ENCODE measurements at places on chromosomes 5 and 9.

DNA sequence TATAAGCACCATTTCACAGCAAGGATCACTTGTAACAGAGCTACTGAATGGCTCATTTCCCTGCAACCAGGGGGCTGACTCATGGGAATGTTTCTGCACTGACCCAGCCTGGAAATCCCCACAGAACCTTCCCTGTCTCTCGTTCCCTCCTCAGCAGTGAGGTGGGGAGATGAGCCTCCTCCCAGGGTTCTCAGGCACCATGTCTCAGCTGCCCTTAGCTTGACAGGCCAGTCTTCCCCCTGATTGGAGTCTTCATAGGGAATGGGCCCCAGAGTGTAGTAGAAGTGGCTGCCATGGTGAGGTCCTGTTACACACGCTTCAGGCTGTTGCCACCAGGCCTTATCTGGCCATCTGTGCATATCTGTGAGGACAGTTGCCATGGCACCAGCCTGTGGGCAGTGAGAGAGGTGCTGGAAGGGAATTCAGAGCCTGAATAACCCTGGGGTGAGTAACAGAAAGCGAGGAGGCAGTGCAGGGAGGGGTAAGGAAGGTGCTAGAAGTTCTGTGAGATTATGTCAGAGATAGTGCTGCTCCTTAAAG is 324.4 kb downstream of the ENC1 start:
- DNase-seq = no peak

- DNase-seq = no peak
Observed at GRCh38 chr5:79507251-79508205, 6.4 kb downstream of the HOMER1 start.

DNA sequence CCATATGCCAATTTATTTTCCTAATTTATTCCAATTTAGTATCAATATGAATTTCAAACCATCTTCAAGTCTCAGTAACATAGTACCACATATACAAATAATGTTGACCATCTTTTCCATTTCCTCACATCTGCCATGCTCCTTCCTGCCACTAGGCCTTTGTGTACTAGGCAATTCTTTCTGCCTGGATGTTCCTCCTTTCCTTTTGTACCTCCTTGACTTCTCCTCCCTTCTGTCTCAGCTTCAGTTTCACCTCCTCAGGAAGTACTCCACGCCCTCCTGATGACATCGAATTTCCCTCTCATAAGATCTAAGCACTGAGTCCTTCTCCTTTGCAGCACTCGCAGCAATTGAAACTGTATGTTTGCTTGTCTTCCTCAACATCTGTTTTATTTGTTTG is 53.9 kb downstream of the MEF2C start:
- no peak for DNase-seq

- DNase-seq = peak; percentile 85
Observed at GRCh38 chr9:128863647-128864046, 18.1 kb downstream of the KYAT1 start.

DNA sequence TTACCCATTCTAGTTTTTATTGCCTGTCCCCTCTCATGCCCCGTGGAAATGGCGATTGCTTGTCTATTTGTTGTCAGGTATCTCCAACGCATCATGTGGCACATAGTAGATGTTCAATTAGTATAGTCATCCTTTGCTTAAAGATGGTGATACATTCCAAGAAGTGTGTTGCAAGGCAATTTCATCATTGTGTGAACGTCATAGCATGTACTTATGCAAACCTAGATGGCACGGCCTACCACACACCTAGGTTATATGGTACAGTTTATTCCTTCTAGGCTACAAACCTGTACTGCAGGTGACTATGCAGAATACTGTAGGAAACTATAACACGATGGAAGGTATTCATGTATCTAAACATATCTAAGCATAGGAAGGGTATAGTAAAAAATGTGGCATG is 163.9 kb upstream of the DAPK1 start:
- DNase-seq = no peak

GRCh38 chr5:168984135-168984675 is 316.7 kb downstream of the SLIT3 start:
- no peak for DNase-seq

DNA sequence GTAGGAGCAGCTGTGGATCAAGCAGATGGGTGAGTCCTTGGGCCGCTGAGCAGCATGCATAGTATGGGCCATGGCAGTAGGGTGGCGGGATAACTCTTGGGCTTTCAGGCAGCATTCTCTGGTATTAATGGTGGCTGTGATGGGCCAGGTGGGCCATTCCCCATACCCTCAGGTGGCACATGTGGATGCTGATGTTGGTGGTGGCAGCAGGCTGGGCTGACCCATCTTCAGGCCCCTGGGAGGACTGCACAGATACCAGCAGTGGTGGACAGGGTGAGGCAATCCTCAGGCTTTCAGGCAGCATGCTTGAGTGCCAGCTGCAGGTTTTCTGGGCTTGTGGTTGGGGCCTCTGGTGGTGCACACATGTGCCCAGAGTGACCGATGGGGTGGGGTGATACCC is 27.1 kb upstream of the C6 start:
- no peak for DNase-seq

GRCh38 chr9:79569814-79570447 is 1.8 kb upstream of the TLE4 start:
- no peak for DNase-seq

- DNase-seq = no peak
Observed at GRCh38 chr5:108654051-108654450, 93.6 kb upstream of the FER start.

GRCh38 chr5:171703146-171703545 is 82.5 kb upstream of the SMIM23 start:
- no peak for DNase-seq

DNA sequence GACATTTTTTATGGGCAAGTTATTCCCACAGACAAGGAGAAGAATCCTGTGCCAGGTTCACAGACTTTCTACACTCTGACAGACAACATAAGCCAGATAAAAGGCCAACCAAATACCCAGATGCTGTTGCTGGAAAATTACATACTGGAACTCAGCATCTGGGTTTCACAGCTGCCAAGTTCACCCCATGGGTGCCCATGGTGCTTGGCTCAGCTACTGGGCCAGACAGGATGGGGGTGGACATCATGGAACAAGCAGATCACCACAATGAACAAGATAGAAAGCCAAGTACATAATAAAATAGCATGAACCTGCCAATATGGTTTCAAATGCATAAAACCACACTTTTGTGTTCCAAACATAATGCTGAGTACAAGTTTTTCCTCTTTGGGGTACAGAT is 999.8 kb downstream of the NR2F1-AS1 start:
- no peak for DNase-seq

- no peak for DNase-seq
Observed at GRCh38 chr5:149638546-149639241, 57.4 kb downstream of the ARHGEF37 start.

DNA sequence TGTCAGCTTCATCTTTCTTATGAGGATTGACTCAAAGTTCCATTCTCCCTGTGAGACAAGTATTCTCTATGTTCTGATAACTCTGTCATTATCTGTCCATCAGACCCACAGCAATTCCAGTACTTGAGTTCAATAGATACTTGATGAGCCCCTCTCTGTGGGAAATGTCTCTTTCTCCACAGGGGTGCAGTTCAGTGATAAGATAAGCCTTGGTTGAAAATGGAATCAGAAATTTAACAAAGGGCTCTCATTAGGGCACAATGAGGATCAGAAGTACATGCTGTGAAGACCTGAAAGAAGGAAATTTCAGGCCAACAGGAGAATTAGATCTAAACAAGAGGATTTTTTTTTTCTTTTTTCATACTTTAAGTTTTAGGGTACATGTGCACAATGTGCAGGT is 737.3 kb downstream of the MTRR start:
- no peak for DNase-seq

- DNase-seq = no peak
Observed at GRCh38 chr9:93677641-93678136, 101.3 kb downstream of the PHF2 start.

DNA sequence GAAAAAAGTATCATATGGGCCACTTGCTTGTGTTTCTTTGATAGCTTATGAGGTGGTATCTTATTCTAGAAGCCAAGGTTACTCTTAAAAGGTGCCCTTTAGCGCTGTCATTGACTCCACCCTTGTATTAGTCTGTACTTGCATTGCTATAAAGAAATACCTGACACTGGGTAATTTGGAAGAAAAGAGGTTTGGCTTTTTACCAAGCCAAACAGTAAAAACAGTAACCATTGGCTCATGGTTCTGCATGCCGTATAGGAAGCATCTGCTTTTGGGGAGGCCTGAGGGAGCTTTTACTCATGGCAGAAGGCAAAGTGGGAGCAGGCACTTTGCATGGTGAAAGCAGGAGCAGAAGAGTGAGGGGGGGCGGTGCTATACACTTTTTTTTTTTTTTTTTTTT is 87.4 kb downstream of the TEK start:
- DNase-seq = no peak

- no peak for DNase-seq
Observed at GRCh38 chr5:164181604-164182003, 676.2 kb downstream of the MAT2B start.

DNA sequence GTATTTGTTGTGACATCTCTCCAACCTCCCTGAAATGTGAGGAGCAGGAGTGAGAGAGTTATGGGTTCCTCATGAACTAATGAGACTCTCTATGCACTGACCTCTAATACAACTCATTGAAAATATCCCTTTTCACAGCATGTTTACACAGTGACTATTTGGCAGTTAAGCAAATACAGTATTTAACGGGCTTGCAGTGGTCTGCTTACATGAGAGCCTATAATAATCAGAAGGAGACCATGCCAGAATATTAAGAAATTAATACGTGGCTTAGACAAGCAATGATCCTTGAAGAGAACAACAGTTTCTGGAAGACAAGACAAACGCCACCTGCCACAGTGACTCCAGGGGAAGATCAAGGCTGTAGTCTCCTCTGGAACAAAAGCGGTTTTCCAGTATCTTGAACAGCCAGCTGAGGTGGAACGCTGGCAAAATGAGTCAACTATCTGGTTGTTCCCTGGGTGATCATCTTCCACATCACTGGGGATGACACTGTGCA is 424.5 kb downstream of the DMAC1 start:
- no peak for DNase-seq

DNA sequence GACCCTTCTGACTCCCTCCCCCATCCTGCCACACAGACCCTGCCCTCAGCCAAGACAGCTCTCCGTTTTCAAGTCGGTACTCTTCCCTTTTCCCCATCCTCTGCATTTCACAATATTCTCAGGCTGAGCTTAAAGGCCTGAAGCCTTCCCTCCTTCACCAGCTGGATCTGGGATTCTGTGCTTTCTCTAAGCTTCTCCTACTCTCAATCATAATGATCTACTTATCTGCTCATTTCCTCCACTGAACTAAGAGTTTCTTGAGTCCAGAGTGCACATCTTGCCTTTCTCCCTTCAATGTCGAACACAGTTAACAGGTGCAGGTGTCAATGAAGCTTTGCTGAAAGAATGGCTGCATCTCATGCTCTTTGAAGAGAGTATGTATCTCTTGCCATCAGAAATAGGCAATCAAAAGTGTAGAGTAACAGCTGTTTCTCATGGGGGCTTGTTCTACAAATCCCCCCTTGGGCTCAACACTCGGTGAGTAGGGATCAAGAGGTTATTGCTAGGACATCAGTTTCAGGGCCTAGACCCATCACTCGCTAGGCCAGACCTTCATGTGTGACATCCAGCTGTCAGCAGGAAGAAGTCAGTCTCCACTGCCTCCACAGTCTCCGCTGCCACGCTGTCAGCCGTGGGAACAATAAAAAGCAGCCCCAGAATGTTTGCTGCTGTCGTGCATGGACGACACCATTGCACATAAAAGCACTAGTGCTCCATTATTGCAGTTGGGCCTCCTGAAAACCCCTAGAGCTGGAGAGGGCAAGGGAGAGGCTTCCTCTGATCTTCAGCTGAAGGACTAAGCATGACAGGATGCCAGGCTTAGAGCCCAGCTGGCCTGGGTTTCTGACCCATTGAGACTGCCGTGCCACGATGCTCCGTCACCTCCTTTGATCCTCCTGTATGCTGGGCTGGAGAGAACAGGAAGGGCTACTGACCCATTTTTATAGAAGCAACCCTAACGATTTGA is 23.7 kb downstream of the TRAF1 start:
- no peak for DNase-seq

GRCh38 chr5:180873615-180874520 is 12.8 kb upstream of the ZFP62 start:
- DNase-seq = no peak

GRCh38 chr5:150731669-150732242 is 27.1 kb downstream of the DCTN4 start:
- no peak for DNase-seq

GRCh38 chr9:108186642-108187395 is 669.0 kb downstream of the ACTL7B start:
- no peak for DNase-seq

DNA sequence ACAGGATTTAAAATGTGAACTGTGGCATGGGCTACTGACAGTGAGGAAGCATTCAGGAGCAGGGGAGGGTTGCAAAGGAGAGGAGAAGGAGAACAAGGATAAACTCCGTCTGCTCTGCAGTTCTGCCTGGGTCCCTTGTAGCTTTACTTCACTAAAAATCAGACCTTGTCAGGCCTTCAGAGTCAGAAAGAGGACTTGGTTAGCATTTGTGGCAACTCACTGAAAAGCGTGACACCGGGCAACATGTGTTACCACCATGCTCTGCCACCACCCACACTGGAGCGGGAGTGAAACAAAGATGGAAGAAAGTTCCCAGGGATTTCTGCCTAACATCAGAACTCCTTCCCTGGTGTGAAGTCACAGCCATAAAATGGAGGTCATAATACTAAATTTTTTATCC is 19.3 kb downstream of the FYB1 start:
- no peak for DNase-seq

DNA sequence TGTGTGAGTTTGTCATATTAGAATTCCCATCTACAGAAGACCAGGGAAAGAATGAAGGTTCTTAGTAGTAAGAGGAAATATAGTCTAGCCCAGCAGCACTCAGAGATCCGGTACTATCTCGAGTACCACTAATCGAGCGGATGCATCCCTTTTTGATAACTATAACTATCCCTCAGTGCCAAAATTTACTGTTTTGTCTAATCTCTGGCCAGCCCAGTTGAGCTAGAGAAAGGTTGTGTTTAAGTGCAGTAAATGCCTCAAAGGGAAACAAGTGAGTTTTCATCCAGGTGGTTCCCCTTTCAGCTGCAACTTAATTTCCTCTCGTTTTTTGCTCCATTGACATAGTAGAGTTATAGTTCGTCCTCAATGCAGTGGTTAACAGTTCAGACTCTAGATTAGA is 146.7 kb downstream of the GPBP1 start:
- DNase-seq = no peak

- DNase-seq = no peak
Observed at GRCh38 chr9:92426501-92427145, 2.4 kb upstream of the OMD start.
